ENCODE measurements at places on chromosomes 6 and 20.

DNA sequence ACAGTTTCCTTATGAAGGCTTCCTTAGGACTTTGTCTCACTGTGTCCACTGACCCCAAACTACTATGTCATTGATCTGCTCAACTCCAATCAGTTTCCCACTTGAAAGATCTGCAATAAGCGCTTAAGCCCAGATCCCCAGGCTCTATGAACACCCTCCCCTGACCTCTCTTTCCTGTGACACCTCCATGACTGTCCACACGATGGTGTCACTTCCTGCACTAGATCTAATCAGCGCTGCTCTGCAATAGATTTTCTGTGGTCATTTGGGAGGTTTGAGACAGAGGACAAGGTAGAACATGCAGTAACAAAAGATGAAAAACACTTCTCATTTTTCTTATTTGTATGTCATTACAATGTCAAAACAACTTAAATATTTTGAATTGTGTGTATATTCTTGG lies 304.6 kb upstream of the AGPAT4 start:
- no peak for DNase-seq

DNA sequence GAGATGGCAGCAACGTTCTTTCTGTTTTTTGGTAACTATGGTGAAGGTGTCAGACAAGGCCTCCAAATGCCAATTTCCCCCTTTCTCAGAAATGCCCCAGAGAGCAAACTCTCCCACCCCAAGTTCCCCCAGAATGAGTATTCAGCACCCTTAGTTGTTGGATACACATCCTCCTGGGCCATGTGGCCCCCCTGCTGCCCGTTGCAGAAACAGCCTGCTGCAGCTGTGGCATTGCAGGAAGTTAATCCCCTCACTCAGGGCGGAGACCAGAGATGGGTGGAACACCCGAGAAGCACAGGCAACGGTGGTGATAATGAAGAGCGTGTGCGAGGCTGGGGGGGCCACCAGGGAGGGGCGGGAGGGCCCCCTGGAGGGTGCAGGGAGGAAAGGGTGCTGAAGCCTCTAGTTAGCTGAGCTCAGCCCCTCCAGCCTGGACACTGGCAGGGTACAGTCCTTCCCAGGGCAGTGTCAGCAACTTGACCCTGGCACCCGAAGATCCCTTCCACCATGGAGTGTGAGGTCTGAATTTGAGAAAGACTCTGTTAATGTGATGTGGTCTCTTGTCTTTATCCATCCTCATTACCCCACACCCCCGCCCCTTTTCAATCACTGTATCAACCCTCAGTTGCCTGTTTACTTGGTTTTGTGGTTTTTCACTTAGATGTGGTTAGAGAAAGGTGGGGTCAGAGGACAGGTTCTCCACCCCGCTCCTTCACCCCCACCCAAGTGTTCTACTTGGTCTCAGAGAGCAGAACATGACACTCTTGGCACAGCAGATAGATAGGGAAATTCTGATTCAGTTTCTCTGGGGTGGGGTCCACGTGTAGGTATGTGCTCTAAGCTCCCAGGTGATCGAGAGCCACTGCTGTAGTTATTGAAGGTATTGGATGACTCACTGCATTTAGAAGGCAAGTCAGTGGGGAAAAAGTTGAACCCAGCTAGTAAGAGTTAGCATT lies 208.8 kb upstream of the SUPT3H start:
- DNase-seq, result peak; percentile 14

DNA sequence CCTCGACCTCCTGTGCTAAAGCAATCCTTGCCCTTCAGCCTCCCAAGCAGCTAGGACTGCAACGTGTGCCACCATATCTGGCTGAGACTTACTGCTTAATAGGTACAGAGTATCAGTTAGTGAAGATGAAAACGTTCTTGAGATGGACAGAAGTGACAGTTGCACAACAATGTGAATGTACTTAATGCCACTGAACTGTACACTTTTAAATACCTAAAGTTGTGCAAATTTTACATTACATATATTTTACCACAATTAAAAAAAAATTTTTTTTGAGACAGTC lies 25.9 kb downstream of the NUDT3 start:
- no peak for DNase-seq

DNA sequence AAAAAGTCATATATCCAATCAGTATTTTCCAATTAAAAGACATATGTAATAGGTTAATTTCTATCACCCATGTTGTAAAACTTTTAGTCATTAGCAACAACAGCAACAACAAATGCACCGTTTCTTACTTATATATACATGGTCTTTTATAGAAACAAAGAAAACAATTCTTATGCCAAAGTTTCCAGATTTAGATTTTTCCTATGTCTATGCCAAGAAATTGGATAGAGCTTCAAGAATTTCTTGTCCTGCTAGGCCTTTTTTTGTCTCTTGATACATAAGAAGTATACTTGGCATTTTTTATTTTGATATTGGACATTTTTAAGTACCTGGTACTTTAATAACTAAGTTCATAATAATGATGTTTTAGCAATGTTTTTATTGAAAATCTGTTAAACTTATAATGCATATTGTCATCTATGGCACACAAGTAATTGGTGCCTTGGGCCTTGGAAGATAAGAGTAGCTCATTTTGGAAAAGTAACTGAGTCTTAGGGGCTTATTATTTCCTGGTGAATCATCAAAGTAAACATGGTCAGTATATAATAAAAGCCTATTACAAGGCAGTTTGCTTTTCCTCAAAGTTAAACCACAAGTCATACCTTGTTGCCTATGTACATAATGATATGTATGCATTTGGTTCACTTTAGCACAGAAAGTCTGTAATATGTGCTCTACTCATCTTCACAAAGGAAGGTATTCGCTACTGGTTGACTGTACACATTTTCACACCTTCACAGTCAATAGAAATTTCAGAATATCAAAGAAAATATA lies 10.1 kb upstream of the FRK start:
- DNase-seq, result no peak

GRCh38 chr6:132085731-132086130 lies 134.6 kb upstream of the CCN2 start:
- no peak for DNase-seq

DNA sequence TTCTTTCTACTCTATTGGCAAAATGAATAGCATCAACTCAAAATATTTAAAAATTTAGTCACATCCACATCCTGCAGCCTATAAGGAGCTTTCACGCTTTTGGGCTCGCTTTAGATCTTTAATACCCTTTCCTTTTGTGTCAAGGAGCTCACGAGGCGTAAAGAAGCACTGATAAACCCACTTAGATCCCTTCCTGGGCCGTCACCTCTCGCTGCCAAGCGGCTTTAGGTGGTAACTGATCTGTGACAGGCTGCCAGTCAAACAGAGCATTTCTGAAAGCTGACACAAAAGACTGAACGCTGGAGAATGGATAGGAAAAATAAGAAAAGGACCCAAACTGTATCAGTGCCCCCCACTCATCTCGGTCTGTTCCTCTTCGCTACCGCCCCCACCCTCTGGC lies 385.7 kb upstream of the MMS22L start:
- no peak for DNase-seq

GRCh38 chr6:135195522-135195921 lies 14.4 kb downstream of the MYB start:
- no peak for DNase-seq

Data from stimulated activated CD4-positive, alpha-beta T cell treated with anti-CD3 and anti-CD28 coated beads, Interleukin-4, amount 100 ng/mL, for 1 hour (primary cell).